NCI-H774 (cell line): ENCODE measurements at places on chromosomes 2 and 18.

- DNase-seq = no peak
Observed at GRCh38 chr18:76455003-76455676, 39.9 kb downstream of the ZNF516 start.

DNA sequence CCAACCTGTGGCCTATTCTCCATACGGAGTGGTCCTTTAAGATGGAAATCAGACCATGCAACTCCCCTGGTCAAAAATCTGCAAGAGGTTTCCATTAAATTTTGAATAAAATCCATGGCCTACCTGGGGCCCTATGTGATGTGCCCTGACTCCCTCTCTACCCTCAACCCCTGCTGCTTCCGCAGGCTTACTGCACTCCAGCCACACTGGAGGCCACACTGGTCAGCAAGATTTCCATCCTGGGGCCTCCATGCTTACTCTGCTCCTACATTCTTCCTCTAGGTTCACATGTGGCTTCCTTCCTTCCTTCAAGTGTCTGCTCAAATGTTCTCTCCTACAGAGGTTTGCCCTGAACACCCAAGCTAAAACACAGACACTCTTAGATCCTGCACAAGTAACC, 40.6 kb downstream of the FARSB start:
- DNase-seq = no peak

DNA sequence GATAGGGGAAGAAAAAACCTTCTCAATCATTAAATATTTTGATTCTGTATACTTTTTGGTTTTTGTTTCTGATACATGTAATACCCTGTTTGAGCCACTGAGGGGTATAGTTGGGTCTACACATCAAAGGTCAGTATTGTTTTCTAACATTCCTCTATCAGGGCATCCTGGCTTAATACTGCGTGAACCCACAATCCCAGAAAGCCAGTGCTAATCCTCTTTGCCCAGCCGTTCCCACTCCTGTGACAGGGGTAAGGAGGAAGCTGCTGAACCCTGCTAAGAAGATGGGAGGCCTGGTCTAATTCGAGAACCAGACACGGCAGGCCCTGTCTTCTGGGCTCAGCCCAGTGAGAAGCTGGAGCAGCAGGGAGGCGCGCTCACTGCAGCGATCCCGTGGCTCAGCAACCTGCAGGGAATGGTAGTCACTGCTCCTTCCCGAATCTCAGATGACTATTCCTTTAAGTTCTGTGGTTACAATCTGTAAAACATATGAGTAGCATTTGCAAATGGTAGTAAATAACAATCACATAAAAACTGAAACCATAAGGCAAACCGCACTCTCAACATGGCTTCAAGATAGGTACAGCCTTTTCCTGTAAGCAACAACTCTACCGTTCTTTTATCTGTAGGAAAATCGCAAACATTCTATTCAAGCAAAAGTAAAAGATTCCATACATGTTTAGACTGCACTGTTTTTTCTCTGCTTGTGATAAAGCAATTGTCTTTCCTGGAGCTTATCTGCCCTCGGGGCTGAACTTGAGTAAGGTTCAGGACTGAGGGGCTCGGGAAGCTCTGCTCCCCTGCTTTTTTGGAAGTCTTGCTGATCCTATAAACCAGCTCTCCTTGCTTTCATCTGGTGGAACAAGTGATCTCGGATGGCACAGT, 87.0 kb downstream of the EPB41L3 start:
- no peak for DNase-seq

DNA sequence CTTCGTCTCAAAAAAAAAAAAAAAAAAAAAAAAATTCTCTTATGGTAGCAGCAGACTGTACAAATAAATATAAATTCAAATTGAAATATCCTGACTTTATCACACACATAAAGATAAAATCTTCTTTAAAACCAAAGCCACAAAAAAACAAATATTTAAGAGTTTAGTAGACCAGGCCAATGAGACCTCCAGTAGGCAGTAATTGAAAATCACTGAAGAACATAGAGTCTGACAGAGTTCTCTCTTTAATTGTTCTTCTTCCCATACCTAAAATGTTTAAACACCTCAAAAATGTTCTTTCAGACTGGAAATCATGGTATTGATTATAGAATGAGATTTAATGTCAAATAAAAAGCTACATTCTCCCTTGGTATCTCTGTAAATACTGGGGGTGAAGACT, 20.8 kb downstream of the PRPF40A start:
- DNase-seq = no peak

DNA sequence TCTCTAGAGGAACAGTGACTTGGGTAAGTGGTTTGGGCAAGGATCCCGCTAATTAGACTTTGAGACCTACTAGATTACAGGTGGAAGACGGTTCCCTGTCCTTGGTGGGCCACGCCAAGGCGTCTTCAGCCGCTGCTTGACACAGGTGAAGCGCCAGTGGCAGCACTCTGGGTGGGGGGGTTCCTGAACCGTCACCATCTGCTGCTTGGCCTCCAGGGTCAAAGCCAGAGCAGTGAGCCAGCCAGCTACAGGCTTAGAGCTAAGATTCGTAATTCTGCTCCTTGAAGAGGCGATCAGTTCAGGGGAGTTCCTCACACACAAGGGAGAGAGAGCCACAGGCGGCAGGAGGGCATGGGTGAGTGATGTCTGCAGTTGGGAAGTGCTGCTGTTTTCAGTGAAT, 39.4 kb upstream of the RBM44 start:
- no peak for DNase-seq

- DNase-seq = no peak
Observed at GRCh38 chr2:168149150-168149974, 98.0 kb downstream of the STK39 start.

- no peak for DNase-seq
Observed at GRCh38 chr2:162232671-162233070, 10.6 kb downstream of the FAP start.
